ENCODE measurements at places on chromosomes 7 and 10.

- DNase-seq, result no peak
These were observed 353.0 kb downstream of the ANKRD30A start for GRCh38 chr10:37478381-37478780.

DNA sequence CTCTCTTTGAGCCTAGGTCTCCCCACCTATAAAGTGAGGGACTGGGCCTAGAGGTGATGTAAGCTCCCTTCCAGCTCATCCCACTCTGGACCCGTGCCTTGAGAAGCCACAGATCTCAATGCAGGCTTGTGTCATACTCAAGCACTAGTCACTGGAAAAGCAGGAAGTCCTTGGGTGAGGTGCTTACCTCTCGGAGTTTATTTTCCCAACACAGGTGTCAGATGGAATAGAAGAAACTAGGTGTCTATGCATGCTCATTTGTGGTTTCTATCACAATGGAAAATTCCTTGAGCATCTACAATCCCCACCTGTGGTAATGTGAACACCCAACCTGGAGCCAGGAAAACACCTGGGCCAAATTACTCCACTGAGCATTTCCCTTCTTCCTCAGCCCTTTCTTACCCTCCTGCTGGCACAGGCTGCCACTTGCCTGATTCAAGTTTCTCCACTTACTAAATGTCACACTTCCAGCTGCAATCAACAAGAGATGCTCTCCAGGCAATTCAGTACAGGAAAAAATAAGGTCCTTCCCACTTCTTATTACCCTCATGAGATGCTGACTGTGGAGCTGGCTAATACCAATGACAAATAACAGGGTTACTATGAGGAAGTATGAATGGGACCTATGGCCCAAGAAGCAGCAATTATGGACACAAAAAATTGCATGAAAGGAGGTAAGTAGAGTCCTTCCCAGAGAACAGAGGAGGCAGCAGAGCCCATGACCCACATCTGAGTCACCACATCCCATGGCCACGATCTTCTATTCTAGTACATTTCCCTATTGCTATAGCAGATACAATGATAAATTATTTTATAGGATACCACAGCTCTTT is 13.1 kb downstream of the LSM5 start:
- DNase-seq, result no peak

DNA sequence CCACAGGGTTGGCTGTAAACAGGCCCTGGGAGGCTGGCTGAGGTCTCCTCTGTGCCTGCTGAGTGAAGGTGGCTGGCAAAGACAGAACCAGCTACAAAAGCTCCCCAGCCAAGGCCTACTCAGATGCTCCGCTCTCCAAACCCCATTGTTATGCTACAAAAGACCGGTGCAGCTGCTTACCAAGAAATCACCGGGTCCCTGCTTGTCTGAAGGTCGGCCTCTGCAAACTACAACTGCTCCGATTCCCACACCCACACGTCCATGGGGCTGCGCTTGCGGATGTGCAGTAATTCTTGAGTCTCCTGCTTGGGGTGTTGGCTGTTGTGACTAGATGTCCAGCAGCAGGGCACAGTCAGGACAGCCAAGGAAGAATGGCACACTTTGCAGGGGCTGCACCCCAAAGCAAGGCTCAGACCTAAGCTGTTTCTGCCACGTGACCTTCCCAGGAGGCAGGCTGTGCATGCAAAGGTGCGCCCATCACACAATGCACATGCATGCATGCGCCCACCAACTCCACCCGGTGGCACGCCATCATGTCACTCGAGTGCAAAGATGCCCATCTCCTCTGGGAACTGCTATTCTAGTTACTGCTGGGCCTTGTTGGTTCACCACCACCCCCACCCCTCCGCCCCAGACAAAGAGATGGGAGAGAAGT is 97.8 kb downstream of the OAT start:
- no peak for DNase-seq

DNA sequence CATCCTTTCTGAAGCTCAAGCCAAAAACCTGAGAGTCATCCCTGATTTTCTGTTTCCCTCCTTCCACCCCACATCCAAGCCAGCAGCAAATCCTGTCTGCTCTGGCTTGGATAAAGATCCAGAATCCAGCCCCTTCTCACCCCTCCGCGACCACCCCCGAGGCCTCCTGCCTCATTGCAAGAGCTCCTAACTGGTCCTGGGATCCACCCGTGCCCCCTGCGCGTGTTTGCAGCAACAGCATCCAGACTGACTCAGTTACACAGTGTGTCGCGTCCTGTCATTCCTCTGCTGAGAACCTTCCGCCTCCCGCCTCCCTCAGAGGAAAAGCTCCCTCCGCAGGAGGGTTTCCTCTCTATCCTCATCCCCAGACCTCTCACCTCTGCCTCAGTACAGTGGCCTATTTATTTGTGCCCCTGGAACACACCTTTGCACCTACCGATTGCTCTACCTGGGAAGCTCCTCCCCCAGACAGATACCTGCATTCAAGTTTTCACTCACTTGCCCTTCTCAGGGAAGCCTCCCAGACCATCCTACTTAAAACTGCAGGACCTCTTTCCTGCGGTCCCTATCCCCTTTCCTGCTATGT is 21.6 kb upstream of the GRID1 start:
- DNase-seq, result no peak

DNA sequence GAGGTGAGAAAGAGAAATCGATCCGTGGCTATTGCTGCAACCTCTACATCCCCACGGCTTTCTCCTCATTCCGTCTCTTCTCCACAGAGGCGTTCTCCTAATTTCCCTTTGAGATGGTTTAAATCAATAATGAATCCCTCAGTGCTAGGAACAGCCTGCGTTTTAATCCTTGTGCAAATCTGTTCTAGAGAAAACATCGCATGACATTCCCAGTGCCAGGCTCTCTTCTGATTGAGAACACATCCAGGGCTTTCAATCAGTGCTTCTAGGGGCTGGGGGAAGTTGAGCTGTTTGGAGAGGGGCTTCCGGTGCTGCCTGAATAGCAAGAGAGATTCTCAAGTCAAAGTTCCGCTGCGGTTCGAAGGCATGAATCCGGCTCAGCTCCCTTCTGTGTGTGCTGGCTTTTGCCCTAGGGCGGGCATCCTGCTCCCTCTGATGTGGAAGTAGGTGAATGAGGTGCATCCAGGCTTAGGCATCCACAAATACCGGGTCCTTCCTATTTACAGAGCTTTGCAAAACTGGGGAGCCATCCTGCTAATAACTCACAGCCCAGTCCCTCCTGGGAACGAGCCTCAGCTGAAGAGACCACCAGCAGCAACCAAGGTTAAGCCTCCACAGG is 62.8 kb downstream of the CHST15 start:
- DNase-seq, result no peak

GRCh38 chr7:7585241-7585928 is 18.7 kb downstream of the MIOS start:
- DNase-seq, result no peak

Measured in GM10248 (cell line).